ENCODE measurements at places on chromosomes 4 and X. TPM values are rescaled to one million over a fixed set of nuclear protein-coding genes. Genes with fewer than 3 reads are reported as not detected.

The FHL1 gene
- total RNA-seq, result 68.2 TPM

The PARM1 gene
- 0.11 TPM for total RNA-seq

The KCND1 gene
- 0.22 TPM for total RNA-seq

The HMGB3 gene
- total RNA-seq, result 37.0 TPM

The MMRN1 gene
- total RNA-seq, result 3,210 TPM

Measured in dermis lymphatic vessel endothelial cell (primary cell).